ENCODE measurements at places on chromosomes 7 and 10.

DNA sequence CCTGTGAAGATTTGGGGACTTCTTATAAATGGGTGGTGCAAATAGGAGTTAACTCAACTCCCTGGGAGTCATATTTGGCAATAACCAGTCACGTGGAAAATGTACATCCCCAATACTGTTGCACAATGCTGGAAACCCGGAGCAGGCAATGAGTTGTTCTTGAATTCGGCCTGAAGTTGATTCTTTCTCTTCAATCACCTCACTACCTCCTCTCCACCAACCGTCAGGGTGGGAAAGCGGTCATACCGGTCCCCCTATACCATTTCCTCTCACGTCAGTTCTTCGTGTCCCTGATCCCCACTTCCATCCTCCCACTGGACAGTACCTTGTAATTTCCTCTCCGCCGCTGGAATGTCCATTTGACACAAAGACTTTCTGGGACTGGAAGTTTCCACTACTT lies 2.8 kb downstream of the GIMAP5 start:
- no peak for DNase-seq

DNA sequence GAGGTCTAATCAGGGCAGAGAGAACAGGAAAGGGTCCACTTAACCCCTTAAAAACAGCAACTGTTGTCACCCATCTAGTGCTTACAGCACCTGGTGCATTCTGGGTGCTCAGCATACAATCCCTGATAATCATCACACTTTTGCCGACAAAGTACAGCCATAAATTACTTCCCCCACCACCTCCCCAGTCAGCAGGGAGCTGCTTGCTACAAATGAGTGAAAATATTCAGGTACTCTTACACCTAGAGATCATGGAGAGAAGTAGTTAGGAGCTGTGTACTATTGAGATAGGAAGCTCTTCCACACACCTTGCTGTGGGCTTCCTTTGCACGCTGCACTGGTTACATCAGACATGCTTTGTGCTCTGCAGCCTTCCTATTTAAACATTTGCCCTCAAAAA lies 723.5 kb upstream of the GALNT17 start:
- DNase-seq, result no peak

DNA sequence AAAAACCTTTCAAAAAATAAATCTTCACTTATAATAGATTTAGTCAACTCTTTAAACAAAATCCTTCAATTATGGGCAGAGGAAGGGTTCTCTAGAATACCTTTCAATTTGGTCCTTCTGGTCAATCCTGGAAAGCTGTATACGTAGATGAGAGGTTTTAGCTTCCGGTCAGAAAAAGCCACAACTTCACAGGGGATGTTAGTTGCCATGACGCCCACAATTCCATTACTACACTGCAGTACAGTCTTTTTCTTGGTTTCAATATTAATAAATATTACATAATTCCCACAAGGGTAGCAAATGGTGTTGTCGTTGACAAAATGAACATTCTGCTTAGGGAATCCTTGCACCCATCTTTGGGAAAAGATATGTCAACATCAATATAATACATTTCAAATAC lies 1.7 kb downstream of the CFAP43 start:
- no peak for DNase-seq

DNA sequence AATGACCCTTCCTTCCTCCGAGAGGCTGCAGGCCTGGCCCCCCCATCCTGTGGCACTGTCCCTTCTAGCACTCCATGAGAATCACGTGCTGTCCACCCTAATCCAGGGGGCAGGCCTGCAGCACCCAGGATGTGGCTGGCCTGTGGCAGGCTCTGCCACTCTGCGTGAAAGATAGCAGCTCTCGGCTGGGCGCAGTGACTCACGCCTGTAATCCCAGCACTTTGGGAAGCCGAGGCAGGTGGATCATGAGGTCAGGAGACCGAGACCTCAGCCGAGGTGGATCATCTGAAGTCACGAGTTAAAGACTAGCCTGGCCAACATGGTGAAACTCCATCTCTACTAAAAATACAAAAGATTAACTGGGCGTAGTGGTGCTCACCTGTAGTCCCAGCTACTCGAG lies 18.9 kb upstream of the LFNG start:
- no peak for DNase-seq

DNA sequence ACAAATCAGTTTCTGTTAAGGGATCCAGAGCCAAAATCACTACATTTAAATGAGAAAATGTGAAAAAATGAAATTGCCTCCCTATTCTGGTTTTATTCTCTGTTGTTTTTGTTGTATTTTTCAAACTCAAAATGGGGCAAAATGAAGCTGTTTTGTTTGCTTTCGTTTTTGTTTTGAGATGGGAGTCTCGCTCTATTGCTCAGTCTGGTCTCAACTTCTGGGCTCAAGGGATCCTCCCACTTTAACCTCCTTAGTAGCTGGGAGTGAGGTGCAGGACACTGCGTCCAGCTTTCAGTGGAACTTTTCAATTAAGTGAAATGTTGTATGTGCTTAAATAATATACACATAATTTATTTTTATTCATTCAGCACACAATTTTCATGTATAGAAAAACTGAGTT lies 205.0 kb downstream of the SORCS1 start:
- no peak for DNase-seq

GRCh38 chr10:121556918-121557573 lies 41.2 kb downstream of the FGFR2 start:
- DNase-seq, result no peak

DNA sequence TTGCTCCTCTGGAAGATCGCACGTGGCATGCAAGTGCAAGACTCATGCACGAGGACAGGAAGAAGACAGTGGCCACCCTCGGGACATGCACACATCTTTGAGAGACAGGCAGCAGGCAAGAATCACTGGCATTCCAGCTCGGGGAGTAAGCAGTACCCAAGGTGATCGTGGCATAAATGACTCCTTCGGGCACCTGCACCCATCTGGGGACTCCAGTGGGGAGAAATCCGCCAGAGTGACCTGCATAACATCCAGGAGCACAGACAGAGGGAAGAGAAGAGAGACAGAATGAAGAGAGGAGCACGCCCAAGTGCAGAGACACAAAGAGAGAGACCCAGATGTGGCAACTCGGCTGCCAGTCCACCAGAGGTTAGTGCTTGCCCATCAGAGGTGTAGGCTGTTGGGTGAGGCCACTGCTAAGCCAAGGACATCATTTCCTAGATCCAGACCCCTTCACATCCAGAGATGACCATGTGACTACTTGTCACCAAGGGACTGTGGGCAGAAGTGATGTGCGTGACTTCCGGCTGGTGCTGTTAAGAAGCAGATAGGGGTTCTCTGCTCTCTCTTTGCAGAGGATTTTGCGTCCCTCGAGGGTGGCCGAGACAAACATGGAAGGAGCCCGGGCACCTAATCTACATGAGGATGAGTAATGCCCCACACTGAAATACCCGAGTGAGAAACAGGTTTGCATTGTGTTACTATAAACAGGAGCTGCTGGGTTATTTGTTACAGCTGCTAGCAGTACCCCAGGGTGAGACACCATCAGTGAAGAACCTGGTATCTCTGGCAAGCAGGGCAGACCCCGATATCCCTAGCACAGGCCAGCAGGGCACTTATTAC lies 80.6 kb downstream of the VWA2 start:
- no peak for DNase-seq

GRCh38 chr7:108196004-108196403 lies 65.8 kb upstream of the LAMB4 start:
- no peak for DNase-seq

DNA sequence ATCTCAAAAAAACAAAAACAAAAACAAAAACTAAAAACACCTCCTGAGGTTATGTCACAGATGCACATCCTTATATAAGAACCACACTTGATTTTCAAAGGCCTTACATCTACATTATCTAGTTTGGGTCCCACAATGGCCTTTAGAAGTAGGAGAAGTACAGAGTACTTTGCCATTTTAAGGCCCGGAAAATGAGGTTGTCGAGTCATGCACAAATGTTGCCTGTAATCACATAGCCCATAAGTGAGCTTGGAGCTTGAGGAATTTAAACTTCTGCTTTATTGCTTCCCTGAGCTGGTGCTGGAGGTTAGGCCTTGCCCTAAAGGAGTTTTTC lies 9.7 kb upstream of the MKRN1 start:
- DNase-seq, result no peak

- no peak for DNase-seq
These were observed 1272.5 kb upstream of the CELF2 start for GRCh38 chr10:9745158-9745557.

DNA sequence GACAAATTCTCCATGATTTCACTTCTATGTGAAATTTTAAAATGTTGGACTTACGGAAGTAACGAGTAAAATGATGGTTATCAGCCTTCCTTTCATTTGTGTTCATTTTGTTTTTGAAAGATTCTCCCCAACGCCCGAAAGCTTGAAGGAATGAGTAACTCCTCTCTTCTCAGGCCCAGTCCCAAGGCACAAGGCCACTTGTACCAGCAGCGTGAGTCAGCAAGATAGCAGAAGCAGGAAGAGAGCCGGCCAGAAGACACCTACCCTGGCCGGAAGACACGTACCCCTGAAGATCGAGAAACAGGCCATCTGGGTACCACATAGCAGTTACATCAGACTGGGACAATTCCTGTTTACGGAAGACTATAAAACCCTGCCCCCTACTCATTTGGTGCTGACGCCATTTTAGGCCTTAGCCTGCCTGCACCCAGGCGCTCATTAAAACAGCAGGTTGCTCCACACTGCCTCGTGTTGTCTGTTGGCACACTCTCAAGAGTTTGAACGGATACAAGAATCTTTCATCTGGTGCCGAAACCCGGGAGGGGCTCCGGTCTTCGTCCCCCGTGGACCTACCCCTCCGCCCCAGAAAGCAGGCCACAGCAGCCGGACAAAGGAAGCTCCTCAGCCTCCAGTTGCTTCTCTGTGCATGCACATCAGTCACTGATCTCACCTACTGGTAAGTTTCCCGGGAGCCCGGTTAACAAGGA lies 60.4 kb downstream of the LRRC17 start:
- no peak for DNase-seq

GRCh38 chr7:30285536-30286284 lies 1.3 kb downstream of the ZNRF2 start:
- peak; percentile 29 for DNase-seq

DNA sequence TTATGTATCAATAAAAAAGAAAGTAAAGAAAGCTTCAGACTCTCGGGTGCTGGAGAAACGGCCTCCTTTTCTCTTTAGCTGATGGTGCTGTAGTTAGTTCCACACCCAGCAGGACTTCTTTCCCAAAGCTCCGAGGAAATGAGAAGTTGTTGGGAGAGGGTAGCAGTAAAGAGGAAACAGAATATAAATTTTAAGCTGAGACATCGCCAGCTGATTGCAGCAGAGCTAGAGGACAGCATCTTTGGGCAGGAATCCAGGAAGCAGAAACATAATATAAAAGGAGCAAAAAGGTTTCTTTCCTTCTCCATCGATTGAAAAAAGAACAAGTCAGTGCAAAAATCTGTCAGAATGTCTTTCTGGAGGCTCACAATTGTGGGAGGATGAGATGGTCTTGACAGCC lies 616.9 kb upstream of the FOXK1 start:
- DNase-seq, result no peak

DNA sequence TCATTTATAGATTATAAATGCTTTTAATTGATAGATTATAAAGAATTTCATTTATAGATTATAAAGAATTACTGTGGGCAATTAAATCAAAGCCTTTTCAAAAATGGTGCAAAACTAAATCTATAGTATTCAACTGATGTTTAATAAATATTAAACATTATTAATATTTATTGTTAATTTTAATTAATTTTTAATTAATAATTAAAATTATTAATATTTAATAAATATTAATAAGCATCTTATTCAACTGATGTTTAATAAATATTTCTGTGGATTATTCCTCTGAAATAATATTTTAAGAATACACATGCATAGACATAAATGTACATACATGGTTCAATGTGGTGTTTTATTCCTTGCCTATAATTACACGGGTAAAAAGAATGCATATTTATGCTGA lies 346.8 kb downstream of the PCDH15 start:
- DNase-seq, result no peak

GRCh38 chr7:2354939-2355704 lies 495 bp downstream of the EIF3B start:
- peak; percentile 8 for DNase-seq

DNA sequence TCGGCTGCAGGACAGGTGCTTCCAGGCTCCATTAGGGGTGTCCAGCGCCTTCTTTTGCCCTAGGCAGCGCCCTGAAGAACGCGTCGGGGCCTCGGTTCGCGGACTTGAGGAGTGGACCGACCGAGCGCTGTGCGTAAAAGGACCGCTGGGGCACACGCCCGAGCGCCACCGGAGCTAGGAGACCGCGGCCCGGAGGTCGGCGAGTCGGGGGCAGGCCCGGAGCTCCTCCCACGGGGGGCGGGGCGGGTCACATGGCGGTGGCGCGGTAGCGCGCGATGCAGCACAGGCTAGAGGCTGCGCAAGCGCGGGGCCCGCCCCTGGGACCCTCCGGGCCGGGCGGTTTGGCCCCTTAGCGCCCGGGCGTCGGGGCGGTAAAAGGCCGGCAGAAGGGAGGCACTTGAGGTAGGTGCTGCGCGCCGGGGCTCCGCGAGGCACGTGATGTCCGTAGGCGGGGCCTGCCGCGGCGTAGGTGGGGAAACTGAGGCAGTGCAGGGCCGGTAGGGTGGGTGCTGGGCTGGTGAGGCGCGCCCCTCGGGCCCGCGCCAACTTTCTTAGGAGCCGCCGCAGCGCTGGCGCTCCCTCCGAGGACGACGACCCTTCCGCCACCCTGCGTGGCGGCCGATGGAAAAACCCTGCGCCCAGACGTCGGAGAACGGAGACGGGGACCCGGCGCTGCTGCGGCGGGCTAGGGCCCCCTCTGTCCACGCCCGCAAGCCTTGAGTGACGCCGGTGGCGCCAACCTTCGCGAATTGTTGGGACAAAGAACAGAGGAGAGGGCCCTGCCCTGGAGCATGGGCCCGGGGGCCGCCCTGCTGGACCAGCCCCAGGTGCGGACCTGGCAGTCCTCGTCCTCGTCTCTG lies at the start of gene PRXL2A:
PRXL2A (plus strand) TSS at position 310 of the 860 bp plus-strand sequence. CDS start 11,917 bp downstream, outside the sequence.
- peak; percentile 90 for DNase-seq

- no peak for DNase-seq
These were observed 23.8 kb upstream of the STARD3NL start for GRCh38 chr7:38154278-38154677.

DNA sequence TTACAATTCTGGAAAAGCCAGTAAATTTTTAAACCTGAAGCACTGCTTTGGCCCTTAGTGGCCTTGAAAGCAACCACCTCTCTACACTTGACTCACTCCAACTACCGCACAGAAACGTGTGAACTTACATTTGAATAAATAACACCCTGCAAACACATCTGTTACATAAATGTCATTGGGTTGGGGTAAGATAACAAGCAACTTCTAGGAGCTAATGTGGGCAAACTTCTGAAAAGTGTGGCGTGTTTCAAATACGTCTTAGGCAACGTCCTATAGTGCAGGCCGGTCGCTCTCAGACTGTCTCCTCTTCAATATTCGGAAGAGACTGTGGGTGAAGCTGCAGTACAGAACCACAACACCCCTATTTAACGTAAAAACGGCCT lies 474 bp downstream of the ORC5 start:
- DNase-seq, result no peak

DNA sequence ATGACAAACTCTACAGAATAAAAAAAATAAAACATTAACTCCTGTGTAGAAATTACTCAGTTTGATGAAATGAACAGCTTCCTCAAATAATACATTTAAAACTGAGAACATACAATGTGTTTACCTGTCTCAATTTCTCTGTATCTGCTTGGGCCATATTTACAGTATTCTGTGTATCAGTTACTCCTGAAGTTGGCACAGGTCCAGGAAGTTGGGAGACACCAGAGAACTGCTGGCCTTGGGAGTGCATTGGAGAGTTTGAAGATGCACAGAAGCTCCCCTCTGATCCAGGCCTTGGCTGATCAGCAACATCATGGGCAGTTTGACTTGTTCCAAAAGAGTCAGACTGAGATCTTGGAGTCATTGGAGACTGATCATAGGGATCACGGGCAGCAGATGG lies 155.1 kb downstream of the GALNT11 start:
- DNase-seq, result no peak
